ENCODE measurements at places on chromosomes 6 and 20.

- DNase-seq = no peak
Measured at GRCh38 chr20:5000263-5001173, 792 bp downstream of the SLC23A2 start.

DNA sequence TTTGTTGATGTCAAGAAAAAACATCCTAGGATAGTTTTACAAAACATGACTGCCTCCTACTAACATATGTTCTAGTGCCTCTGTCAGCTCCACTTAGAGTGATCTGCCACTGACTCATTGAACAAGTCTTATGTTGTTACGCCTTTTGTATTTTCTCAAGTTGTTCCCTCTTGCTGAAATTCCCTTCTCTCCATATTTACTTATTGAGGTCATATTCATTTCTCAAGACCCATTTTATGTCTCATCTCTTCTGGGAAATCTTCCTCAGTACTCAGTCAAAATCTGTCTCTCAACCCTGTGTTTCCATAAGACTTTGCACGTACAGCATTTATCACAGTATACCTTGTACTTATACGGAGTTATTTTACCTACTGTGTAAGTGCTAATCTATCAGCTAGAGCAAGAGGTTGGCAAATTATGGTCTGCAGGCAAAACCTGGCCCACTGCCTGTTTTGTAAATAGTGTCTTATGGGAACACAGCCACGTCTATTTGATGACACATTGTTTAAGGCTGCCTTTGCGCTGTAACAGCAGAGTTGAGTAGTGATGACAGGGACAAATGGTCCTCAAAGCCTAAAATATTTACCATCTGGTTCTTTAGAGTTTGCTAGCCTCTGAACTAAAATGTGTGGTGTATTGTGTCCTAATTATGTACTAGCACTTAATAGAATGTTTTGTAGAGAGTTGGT lies 83.4 kb downstream of the ADGRB3 start:
- DNase-seq = peak; percentile 91

- no peak for DNase-seq
Measured at GRCh38 chr6:144894240-144894639, 609.1 kb downstream of the UTRN start.

DNA sequence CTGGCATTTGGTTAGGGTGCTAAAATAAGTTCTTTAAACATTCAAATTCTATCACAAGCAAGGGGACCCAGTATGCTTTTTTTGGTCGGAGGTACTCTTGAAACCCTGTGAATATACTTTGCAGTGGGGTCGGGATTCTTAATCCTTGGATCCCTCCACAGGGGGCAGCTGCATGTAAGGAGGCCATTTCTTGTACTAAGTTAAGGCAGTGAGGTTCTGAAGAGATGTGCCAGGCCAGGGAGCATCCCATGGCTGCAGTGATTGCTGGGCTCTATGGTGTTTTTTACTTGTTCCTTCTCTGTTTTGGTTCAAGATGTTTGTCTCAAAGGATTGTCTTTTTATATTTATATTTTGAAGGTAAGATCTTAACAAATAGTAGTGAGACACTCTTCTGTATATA lies 50.4 kb downstream of the TOP1 start:
- DNase-seq = no peak

DNA sequence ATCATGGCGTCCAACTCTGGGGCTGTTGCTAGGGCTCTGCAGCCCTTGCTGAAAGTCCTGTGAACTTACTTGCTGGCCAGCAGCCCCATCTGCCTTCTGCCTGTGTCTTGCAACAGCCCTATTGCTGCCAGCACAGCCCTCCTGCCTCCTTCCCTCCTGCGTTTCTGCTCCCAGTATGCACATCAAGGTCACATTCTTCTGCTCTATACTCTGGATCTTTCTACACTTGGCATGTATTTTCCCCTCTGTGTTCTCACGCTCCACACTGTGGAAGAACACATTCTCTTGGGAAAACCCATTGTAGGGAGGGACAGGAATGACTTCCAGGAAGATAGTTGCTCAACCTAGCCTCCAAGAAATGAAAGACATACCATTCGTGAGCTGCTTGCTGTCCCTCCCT lies 80.9 kb upstream of the PHACTR2 start:
- DNase-seq = no peak

GRCh38 chr6:37456126-37456525 lies 23.1 kb downstream of the CMTR1 start:
- no peak for DNase-seq

- DNase-seq = no peak
Measured at GRCh38 chr20:63270606-63271325, 1.8 kb upstream of the ARFGAP1 start.

DNA sequence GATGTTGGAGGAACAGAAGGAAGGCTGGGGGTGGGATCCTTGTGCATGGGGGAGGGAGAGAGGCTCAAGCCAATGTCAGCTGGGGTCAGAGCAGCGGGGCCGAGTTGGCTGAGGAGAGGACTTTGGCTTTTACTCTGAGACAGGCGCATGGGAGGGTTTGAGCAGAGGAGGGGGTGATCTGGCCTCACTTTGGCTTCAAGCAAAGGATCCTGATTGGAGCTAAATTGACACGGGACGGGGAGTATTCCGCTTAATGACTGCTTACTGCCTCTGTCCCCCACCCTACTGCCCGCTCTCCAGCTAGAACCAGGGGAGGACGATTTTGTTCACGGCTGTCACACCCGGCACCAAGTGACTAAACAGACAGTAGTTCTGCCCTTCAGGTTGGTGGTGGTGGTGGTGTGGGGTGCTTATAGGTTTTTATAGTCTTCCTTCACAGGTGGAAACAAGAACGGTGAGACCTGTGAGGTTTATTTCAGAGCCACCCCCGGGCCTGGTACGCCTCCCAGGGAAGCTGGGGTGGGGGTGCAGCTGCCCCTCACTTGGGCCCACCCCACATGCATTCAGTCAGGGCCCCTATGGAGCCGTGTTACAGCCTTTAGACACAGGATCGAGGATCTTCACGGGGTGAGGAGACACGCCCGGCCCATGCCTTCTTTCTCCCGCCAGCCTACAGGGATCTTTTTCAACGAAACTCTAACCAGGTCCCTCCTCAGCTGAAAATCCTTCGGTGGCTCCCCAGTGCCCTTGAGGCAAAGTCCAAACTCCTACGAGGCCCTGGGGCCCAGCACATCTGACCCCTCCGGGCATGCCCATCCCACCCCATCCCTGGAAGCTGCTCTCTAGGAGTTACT lies 1.3 kb upstream of the SNAI1 start:
- no peak for DNase-seq

DNA sequence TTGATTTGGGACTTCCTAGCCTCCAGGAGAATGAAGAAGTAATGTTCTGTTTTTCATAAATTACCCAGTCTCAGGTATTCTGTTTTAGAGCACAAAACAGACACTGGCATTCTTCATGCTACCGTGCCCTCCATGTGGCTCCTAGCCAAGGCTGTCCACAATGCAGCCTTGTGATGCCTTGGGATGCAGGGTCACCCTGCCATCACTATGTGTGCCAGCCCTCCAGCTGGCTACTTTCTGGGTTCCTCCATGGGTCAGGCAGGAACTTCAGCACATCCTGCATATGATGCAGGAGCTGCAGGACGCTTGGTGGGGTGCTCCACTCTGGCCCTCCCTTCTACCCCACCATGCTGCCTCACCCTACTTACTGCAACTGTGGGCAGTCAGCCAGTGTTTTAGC lies 38.0 kb upstream of the FAM50B start:
- DNase-seq = no peak

GRCh38 chr6:17700421-17701416 lies 6.0 kb downstream of the NUP153 start:
- DNase-seq = no peak

DNA sequence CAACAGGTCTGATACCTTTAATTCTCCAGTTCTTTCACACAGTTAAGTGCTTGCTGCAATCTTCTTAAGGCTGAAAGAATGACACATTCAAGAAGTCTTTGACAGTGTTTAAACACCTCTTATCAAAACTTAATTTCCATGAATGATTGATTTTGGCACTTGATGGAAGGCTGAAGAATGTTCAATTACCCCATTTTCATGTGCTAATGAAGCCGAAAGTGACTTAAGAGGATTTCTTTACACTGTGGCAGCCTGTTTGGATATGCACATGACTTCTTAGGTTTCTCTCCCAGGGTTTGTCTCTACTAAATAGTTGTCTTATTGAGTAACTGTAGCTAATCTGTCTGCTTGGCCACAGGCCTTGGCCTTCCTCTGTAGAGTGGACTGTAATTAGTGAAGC lies 81.1 kb upstream of the PRDM1 start:
- DNase-seq = no peak

DNA sequence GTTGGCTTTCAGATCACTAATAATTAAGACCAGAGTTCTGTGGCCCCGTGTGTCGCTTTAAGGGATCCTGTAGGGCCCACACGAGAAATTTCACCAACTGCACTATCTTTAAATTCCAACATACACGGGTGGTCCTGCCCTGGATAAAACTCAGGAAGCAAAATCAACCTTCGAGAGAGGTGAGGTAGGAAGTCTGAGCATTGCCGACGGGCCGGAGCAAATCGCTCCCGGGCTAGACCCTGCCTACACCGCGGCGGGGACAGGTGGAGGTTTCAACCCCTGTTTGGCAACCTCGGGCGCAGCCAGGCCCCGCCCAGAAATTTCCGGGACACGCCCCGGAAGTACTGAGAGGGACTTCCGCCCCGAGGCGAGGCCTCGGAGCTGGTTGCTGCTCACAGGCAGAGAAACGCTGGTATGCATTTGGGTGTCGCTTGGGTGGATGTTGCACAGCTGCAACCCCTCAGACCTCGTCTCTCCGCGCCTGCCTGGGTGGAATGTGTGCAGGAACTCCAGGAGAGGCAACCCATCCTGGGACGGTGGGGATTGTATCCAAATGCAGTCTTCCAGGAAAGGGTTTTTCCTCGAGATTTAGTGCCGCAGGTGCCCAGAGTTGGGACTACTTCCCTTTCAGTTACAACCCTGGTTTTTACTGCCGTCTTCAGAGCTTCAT lies 19.9 kb downstream of the ZKSCAN8 start:
- DNase-seq = peak; percentile 9

DNA sequence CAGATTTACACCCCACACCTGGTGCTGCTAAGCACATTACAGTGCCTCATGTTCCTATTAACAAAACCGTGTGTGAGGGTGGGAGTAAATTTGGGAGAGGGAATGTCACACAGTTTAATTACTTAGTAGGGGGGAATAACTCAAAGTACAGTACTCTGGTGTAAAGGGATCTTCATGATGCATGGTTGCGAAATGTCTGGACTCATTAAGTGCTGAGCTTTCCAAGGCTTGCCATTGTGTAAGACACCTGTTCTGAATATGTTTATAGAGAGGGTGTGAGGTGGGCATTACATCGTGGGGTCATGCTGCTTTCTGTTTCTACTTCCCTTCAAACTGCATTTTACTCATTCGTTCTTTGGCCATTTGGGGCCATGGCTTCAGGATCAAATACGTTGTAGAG lies 181.2 kb downstream of the ADGRG6 start:
- no peak for DNase-seq

- no peak for DNase-seq
Measured at GRCh38 chr6:113103634-113104361, 753.3 kb upstream of the MARCKS start.

GRCh38 chr6:165701005-165701404 lies 38.0 kb upstream of the PDE10A start:
- DNase-seq = no peak

DNA sequence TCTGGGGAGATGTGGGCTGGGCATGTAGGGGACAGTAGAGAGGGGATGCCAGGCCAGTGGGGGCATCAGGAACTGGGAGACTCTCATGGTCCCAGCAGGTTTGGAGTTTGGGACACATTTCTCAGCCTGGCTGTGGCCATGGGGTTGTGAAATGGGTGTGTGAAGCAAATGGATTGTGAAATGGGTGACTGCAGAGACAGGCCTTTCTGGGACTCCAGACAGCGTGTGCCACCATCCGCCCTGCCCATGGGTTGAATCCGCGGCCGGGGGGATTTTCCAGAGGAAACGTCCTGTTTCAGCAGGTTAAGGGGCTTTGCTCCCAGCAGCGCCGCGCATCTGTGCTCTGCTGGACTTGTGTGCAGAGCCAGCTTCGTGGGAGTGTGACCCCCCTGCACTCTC lies 3.7 kb upstream of the PMEPA1 start:
- DNase-seq = no peak

GRCh38 chr20:61303675-61304074 lies 51.6 kb downstream of the CDH4 start:
- no peak for DNase-seq

DNA sequence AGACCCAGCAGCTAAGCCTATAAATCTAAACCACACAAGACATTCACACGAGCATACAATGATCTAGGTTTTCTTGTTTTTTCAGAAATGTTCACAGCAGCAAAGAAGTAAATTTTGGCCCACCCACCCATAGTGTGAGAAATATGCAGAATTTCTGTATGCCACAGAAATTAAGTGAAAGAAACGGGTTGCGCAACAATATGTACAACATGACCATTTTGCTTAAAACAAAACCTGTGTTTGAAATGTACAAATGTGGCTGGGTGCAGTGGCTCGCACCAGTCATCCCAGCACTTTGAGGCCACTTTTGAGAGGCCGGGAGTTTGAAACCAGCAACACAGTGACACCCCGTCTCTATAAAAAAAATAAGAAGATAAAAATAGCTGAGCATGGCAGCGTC lies 9.4 kb downstream of the SALL4 start:
- DNase-seq = no peak

DNA sequence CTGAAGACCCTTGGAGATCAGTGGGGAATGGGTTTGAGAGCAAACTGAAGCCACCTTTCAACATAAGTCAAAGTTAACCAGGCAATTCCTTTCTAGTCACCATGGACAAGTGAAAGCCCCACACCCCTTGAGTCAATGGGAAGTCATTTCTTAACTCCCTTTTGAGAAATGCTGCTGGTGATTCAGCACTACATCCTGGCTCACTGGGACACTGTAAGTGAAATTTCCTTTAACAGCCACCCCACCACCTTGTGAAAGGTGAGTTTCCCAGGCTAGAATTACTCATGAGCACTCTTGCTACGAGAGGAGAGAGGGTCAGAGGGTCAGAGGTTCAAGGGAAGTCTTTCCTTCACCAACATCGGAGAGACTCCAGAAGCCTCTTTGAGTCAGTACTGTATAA lies 93.3 kb upstream of the MARCKS start:
- DNase-seq = no peak

DNA sequence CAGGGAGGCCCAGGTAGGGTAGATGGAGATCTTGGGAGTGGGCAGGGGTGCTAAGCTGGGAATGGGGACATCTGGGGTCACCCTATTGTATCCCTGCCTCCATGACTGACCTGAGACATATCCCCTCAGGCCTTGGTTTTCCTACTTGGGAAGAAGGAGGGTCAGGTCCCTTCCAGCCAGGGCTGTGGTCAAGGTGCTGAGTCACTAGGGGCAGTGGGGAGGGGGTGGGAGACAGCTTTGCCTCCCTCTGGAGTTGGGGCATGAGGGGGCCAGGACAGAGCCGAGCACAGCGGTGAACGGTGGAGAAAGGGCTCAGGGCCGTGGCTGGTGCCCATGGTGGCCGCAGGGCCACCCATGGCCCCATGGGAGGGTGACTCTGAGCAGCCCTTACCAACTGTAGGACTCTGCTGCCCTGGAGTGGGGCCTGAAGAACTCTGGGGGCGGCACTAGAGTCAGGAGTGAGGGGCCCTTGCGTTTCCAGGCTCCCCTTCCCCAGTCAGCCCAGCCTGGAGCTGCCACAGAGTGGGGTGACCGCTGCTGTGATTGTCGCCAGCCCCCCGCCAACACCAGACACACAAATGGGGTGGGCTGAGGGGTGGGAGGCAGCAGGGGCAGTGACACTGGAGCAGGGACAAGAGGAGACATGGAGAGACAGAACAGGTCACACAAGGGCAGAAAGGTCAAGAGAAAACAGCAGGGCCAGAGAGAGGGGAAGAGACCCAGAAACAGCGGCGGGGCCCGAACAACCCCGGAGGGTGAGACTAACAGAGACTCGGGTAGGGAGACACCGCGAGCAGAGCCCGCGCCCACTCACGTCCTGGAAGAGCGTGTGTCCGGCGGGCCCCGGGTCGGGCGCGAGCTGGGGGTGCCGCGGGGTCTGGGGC lies 576 bp downstream of the NECAB3 start:
- no peak for DNase-seq

Measured in NCI-H2081 treated with DMSO at 0.1 percent for 48 hours (cell line).